ENCODE measurements at places on chromosomes 2 and 18. TPM values are rescaled to one million over a fixed set of nuclear protein-coding genes. Genes with fewer than 3 reads are reported as not detected.

GRCh38 chr18:49591271-49591670, 29.4 kb downstream of the LIPG start:
- no peak for DNase-seq

DNA sequence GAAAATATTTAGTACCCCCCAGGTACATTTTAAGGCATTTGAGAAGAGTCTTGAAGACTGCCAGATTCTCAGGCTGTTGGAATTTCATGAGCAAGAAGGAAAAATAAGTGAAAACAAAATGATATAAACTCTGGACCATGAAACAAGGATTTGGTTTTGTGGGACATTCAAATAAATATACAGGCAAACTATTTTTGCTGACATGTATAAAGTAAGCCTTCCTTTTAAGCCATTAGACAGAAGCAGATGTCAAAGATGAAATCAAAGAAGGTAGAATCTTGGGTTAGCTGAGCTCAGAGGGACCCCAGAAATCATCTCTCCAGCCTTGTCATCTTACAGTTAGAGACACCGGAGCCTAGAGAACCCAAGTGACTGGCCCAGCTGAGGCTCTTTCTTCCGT, 51.3 kb upstream of the ACSL3 start:
- no peak for DNase-seq

- DNase-seq, result no peak
Measured at GRCh38 chr2:47485751-47486300, 82.9 kb downstream of the MSH2 start.

Gene SH2D6
- 9.9 TPM for total RNA-seq

Gene DLX2
- 0.14 TPM for total RNA-seq

Gene TMEM247
- total RNA-seq, result not detected

Gene CFC1
- total RNA-seq, result not detected
